Activated naive CD4-positive, alpha-beta T cell treated with anti-CD3 and anti-CD28 coated beads, Interleukin-2, amount 10 ng/mL, durations not matched to agents 7 days and 5 days (primary cell): ENCODE measurements at places on chromosomes 5 and 9.

DNA sequence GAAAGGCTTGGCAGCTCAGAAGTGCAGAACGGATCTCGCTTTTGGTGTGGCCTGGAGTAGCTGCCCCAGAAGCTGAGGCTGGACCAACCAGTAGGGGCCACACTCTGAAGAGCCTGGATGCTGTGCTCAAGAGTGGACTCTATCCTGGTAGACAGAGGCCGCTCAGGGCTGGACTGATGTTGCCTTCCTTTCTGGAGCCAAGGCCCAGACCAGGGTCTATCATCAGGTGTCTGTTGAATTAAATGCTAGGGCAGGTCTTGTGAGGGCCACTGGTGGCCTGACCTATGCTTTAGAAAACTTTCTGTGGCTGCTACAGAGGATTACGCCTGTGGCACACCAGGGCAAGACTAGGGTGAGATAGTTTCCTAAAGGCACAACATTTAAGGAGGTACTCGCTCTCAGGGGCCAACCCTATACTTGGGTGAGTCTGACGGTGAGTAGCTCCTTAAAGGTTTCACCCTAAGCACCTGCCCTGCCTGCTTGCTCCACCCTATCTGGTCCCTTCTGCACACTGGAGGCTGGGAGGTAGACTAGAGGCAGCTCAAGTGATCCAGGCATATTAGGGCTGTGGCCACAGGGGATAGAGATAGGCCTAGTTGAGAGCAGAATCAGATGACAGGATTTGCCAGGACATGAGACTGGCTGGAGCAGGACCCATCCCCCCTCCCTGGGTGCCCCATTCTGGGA lies 9.8 kb upstream of the IRF1 start:
- DNase-seq, result peak; percentile 21

DNA sequence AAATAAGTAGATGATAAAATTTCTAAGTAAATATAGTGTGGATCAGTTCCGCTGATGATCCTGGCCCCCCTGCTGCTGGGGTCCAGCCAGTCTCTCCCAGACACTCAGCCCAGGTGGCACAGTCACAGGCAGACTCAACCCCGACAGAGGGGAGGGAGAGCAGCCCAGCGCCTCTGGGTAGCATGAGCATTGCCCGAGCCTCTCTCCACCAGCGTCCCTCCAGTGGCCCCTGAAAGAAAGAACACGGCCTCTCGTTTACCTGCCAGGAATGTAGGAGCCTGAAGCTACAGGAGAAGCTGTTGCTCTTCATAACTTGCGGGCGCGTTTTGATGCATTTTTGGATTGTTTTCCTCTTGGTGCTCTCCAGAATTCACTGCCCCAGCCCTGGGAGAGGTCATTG lies 68.8 kb upstream of the ICE1 start:
- DNase-seq, result no peak

GRCh38 chr5:53971131-53971530 lies 339.2 kb downstream of the ARL15 start:
- DNase-seq, result no peak

DNA sequence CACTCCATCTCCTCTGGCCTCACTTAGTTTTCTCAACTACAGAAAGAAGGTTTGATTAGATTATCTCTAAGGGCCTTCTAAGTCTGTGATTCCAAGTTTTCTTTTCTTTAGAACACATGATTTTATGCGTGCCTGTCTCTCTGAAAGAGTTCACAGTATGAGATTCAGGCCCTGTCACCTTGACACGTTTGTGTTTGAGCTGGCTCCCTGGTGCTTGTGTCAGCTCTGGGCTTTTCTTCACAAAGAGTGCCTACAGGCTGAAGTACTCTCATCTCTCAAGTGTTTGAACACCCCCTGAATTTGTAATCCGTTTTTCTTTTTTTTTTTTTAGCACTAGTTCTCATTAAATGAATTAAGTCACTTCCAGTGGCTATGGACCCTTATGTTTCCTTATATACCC lies 306.9 kb upstream of the C9orf72 start:
- DNase-seq, result no peak

DNA sequence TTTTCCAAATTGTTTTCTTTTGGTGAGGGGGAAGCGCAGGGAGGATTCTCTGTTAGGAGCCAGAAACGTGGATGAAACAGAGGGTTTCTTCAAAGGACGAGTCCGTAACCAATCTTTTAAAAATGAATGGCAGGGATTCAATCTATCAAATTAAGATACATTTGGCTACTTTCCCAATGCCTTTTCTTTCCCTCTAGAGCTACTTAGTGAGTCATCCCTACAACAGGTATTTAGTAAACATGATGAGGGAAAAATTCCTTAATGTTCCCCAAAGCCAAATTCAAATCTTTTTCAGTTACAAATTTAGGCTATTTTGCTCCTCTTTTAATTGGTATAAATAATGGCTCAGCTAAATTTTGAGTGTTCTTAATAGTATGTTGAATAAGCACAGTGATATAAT lies 366.4 kb upstream of the RIOK2 start:
- no peak for DNase-seq

DNA sequence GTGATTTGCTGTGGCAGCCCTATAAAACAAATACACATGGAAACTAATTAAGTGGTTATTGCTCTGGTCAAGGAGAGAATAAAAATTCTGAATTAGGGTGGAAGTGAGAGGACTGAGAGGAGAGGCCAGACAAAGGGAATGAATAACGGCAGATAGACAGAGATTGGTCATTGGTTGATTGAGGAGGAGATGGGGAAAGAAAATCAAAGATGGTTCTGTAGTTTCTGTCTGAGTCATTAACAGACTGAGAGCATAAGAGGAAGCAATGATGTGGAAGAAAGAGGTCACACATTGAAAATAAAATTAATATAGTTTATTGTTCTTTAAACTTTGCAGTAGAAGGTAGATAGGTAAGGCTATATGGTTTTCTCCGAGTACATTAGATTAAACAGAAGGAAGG lies 469.8 kb downstream of the ACTL7B start:
- DNase-seq, result no peak

GRCh38 chr9:117028103-117028858 lies 341.2 kb downstream of the TRIM32 start:
- DNase-seq, result no peak

GRCh38 chr9:110427497-110428104 lies 89.9 kb upstream of the TXNDC8 start:
- peak; percentile 46 for DNase-seq

- no peak for DNase-seq
Observed at GRCh38 chr5:10046676-10047075, 203.0 kb downstream of the ATPSCKMT start.

DNA sequence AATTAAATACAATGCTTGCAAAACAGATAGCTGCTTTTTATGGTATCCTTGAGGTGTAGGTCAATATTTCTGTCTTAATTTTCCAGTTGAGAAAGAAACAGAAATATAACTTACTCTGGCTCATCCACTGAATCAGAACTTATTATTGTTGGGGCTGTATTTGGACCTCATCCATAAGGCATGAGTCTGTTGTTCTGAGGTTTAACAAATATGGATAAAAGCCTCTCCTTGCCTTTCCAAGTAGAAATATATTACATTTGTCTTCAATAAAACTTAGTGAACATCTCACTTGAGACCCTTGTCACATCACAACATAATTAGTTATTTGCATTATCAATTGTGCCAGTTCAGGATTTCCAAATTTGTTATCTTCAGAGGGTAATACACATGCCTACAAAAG lies 525.8 kb downstream of the AGTPBP1 start:
- DNase-seq, result no peak

- no peak for DNase-seq
Observed at GRCh38 chr5:72160329-72160728, 53.1 kb downstream of the MAP1B start.

DNA sequence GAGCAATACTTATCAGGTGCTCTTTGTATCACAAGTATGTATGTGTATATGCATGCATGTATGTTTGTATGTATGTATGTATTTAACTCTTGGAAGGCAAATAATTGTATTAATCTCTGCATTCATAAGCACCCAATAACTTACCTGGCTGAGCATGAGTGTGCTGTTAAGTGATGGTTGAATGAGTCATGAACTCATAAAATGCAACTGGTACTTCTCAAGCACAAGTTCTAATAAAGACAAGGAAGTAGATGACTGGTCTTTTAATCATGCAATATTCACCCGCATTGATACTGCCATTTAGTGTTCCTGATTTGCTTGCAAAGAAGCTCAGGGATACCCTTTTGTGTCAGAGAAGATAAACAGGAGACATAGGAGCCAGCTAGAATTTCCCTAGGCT lies 204.9 kb upstream of the TRPM3 start:
- DNase-seq, result no peak

GRCh38 chr5:22242532-22242931 lies 610.6 kb downstream of the CDH12 start:
- DNase-seq, result no peak

GRCh38 chr9:101114317-101114716 lies 85.8 kb downstream of the PLPPR1 start:
- no peak for DNase-seq

- DNase-seq, result no peak
Observed at GRCh38 chr9:18441261-18441660, 32.7 kb upstream of the ADAMTSL1 start.

DNA sequence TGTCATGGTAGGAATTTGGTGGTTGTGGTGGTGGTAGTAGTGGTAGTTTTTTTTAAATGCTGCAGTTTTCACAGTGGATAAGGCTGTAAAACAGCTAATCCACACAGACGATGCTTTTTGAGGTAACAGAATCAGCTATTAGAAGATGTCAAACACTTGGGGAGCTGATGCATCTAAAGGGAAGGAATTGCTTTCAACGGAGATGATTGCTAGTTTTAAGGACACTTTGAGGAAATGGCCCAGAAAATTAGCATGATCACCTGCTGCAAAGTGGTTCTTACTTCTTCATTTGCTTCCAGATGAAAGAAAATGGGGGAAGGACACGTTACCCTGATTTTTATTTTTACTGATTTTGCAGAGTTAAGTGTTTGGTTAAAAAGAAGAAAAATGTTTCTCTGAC lies 178.2 kb upstream of the ATP10B start:
- no peak for DNase-seq

GRCh38 chr9:26809795-26810194 lies 82.8 kb downstream of the CAAP1 start:
- no peak for DNase-seq

DNA sequence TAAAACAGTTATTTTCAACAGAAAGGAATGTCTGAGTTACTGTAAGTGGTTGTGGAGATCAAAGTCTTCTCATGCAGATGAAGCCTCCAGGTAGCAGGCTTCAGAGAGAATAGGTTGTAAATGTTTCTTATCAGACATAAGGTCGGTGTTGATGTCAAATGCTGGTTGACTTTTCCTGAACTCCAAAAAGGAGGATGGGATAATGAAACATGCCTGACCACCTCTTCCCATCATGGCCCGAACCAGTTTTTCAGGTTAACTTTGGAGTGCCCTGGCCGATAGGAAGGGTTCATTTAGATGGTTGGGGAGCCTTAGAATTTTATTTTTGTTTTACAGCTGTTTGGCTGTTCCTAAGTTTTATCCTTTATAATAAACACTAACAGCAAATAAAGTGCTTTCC lies 478.4 kb downstream of the ACTL7B start:
- DNase-seq, result no peak

DNA sequence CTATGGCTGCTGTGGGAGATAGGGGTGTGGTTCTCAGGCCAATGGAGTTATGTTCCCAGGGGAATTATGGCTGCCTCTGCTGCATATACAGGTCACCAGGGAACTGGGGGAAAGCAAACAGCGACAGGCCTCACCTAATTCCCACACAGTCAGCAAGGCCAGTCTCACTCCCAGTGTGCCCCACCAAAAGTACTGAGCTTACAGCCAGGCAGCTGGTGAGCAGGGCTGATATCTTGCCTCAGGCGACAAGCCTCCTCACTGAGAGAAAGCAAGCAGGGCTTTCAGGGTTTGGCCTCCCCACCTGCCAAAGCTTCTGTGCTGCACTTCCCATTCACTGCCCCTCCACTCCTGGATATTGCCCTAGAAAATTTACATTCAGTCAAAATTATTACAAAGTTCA lies 273.8 kb upstream of the TARS1 start:
- no peak for DNase-seq

GRCh38 chr5:114830114-114830513 lies 339.6 kb downstream of the TRIM36 start:
- no peak for DNase-seq

GRCh38 chr9:68637020-68637419 lies 68.0 kb upstream of the PIP5K1B start:
- DNase-seq, result no peak

GRCh38 chr9:123402981-123403509 lies 47.0 kb downstream of the CRB2 start:
- DNase-seq, result no peak

DNA sequence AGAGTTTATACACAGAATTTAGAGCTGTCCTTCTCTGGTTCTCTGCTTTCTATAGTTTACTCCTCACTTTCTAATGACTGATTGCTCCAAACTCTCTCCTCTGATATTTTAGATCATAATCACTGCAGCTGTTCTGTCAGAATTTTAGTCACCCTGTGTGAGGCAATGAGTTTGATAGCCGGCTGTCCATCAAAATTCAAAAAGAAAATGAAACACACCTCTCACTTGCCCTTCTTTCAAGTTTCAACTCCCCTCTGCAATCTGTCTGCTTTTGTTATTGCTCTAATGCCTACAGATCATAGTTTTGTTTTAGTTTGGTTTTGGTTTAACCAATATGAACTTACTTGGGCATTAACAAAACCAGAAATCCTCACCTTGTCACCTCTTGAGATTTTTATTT lies 23.3 kb upstream of the ABLIM3 start:
- DNase-seq, result no peak

- DNase-seq, result no peak
Observed at GRCh38 chr9:131190191-131190590, 64.8 kb downstream of the NUP214 start.

DNA sequence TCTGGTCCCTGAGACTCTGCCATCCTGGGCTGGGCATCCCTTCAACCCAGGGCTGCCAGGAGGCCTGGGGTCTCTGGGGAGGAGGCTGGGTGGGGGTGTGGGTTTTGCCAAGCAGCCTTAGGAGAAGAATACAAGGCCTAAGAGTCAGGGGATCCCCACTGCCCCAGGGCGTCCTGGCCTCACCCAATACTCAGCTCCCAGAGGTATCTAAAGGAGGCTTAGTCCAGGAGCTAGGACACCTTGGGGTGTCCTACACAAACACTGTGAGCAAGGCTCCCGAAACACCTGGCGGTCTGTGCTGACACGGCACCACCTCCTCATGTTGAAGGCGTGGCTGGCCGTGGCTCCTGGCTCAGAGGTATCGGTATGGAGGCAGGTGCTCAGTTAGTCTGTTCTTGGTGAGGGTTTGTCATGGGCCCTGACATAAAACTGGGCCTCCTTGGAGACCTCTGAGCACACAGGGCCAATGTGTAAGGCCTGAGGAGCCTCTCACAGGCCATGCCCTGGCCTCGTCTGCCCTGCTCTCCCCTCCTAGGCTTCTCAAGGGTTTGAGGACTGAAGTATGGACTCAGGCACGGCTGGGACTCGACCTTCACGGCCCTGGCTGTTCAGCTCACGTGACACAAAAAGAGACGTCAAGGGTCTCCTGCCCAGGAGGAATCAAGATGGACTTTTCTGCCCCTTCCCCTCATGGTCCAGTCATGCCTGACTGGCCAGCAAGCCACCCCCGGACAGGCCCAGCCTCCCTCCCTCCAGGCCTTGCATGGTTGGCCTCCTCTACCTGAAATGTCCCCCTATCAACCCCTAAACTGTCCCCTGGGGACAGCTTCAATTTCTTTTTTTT lies 277.3 kb downstream of the FSTL4 start:
- DNase-seq, result no peak
